ENCODE measurements at places on chromosomes 5 and 9.
A peak's percentile ranks its signal among the peaks of the same experiment; 100 is the strongest.

- DNase-seq, result no peak
Measured at GRCh38 chr5:1524799-1525623, 1.3 kb upstream of the LPCAT1 start.

DNA sequence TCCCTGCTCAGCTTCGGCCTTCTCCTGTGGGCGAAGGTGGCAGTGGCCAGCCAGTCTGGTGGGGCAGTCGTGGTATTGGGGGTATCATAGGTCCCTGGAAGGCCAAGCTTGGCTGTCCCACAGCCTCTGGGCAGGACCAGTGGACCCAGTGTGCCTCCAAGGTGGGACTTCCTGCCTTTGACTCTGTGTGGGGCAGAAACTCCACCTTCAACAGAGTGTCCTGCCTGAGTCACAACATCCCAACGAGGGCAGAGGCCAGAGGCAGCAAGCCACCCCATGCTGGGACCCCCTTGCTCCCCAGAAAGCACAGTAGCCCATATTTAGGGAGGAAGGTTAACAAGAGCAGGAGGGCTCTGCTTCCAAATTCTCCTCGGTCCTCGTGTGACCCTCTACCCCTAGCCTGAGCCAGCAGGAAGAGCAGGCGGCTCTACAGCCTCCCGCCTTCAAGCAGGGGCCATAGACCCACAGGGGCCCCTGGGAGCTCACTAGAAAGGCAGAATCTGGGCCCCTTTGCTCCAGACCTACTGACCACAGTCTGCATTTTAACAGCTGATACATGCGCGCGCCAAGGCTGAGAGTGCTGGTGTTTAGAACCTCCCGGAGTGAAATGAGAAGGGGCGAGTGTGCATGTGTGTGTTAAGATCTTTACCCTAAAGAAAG is 51.6 kb upstream of the FUBP3 start:
- DNase-seq, result no peak

- no peak for DNase-seq
Measured at GRCh38 chr5:148984345-148984744, 78.5 kb downstream of the SH3TC2 start.

DNA sequence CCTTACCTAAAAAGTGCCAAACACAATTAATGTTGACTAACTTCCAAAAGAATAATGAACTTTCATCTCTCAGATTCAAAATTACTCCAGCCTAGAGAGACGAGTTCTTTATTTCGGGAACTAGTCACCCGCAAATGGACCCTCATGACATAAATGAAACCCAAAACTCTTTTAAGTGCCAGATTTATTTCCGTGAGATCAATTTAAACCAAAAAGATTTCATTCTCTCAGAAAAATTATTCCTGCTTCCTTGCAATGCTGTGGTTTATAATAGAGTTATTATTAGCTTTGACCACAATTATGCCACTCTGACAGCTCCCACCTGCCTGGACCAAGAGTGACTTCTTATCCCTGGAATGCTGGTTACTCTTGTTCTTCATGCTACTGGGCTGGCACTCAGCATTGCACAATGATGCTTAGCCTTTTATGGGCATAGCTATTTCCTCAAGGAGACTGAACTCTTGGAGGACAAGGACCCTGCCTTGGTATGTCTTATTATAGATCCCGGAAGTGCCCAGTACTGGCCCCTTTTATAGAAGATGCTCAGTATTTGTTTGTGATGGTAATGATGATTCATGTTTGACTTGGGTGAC is 183.5 kb downstream of the SNX18 start:
- peak; percentile 94 for DNase-seq

- DNase-seq, result no peak
Measured at GRCh38 chr9:121833061-121833460, 181.6 kb downstream of the DAB2IP start.

- no peak for DNase-seq
Measured at GRCh38 chr5:104052558-104053352, 490.2 kb upstream of the NUDT12 start.

- DNase-seq, result no peak
Measured at GRCh38 chr9:26175264-26175663, 497.0 kb upstream of the TUSC1 start.

DNA sequence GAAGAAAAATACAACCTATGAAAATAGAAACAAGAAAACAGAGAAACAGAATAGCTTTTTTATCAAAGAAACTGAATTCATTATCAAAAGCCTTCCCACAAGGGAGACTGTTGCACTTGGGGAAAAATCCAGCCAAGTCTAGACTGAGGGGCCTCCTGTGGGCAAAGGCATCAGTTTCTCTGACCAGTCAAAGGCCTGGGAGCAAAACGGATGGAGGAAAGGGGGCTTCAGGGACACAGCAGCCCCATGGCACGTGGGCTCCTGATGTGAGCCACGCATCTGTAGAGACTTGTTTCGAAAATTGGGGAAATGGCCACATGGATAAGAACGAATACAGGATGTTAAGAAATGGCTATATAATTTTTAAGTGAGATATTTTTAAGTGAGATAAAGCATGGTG is 21.1 kb downstream of the ZDHHC11B start:
- DNase-seq, result no peak

GRCh38 chr9:36878986-36879982 is 154.8 kb downstream of the PAX5 start:
- DNase-seq, result no peak

GRCh38 chr5:154966081-154966841 is 25.4 kb downstream of the MRPL22 start:
- no peak for DNase-seq

DNA sequence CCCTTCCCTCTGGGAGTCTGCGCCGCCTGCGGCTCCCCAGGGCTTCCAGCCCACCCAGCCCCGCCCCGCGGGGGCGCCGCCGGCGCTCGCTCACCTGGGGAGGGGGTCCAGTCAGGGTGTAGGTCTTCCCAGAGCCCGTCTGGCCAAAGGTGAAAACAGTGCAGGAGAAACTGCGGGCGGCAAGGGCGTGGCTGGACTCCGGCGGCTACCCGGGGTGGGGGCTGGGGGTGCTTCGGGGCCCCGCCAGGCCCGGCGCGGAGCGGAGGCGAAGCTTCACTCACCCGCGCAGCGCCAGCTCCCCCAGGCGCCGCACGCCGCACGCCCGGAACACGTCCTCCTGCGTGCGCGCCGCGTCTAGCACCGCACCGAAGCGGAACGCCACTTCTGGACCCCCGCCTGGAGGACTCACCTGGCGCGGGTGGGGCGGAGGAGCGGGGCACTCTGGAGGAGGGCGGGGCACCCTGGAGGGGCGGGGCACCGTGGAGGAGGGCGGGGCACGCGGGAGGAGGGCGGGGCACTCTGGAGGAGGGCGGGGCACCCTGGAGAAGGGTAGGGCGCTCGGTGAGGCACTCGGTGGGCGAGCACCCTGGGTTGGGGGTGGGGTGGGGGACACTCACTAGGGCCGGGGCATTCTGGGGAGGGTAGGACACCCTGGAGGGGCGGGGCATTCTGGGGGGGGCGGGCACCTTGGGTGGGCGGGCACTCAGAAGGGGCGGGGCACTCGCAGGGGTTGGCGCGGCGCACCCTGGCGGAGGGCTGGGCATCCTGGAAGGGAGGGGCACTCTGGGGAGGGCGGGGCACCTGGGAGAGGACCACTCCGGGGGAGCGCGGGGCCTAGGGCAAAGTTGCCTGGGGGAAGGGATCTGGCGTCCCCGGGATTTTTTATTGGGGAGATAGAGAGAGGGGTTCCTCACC is 814 bp downstream of the KIF12 start:
- no peak for DNase-seq

GRCh38 chr9:73153793-73154227 is 2.1 kb downstream of the ANXA1 start:
- no peak for DNase-seq

- DNase-seq, result no peak
Measured at GRCh38 chr9:16223074-16223871, 647.2 kb downstream of the BNC2 start.

GRCh38 chr9:6579613-6580012 is 65.9 kb downstream of the GLDC start:
- DNase-seq, result no peak

DNA sequence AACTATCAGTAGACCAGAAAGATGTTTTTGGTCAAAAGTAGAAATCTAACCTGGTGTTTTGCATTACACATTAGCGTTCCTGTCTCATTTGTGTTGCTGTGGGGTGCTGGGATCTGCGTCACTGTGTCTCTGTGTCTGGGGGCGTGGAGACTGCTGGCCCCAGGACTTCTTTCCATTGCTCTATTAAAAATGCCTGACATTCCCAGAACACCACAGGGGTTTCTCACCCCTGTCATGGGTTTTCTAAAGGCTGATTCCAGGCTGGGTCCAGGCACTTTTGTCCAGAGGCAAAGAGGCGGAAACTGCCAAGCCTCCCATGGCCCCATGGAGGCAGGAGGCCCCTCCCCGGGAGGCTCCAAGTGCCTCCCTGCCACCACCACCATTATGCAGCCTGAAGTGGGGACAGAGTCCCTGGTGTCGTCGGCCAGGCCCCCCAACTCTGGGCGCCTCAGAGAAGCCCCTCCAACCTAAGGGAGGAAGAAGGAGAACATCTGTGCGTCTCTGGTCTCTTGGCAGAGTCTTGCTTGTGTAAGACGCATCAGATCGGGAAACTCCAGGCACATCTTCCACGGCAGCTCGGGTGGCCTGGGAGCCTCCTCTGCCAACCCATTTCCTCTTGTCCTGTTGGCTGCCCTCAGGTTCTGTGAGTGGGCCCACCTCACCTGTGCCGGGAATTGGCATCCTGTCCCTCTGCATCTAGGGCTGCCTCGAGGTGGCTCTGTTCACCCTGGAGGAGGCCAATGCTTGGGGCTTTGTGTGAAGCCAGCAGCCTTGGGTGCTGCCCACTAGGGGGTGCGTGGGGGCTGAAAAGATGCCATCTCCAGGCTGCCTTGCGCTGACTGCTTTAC is 13.8 kb upstream of the PLEKHG4B start:
- peak; percentile 52 for DNase-seq

All from astrocyte of the spinal cord (primary cell).